ENCODE measurements at places on chromosomes 7 and 10.

GRCh38 chr10:78591066-78591465 lies 477.7 kb upstream of the ZMIZ1 start:
- DNase-seq, result no peak

GRCh38 chr7:3007696-3008095 lies 36.0 kb downstream of the CARD11 start:
- DNase-seq, result no peak

DNA sequence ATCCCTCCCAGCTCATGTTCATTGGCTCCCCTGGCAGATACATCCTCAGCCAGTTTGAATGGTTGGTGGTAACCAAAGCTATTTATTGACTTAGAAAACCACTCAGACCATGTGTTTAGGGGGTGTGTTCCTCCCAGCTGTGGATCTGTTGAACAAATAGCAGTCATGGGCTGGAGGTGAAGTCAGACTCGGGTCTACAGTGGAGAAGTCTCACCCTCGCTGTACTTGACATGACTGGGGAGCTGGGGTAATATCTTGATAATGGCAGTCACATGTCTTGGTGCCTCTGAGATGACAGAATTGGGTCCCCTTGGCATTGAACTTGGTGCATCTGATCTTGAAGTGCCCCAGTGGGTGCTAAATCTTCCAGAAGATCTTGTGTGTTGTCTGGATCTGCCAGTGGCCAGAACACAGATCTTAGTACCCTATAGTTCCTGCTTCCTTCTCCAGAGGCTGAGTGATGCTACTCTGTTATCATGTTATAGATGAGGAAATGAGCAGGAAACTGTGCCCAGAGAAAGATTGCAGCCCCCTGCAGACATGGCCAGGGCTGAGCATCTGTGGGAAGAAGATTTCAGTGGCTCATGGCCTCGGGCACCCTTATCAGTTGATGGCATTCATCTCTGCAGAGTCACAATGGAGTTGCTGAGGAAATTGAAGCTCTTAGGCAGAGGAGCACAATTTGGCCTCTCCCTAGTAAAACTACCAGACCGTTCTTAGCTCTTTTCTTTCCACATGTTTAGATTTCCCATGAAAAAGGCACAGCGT lies 50.4 kb downstream of the ADRA2A start:
- no peak for DNase-seq

- peak; percentile 37 for DNase-seq
These were observed 234.2 kb upstream of the LRRN3 start for GRCh38 chr7:110856704-110857103.

DNA sequence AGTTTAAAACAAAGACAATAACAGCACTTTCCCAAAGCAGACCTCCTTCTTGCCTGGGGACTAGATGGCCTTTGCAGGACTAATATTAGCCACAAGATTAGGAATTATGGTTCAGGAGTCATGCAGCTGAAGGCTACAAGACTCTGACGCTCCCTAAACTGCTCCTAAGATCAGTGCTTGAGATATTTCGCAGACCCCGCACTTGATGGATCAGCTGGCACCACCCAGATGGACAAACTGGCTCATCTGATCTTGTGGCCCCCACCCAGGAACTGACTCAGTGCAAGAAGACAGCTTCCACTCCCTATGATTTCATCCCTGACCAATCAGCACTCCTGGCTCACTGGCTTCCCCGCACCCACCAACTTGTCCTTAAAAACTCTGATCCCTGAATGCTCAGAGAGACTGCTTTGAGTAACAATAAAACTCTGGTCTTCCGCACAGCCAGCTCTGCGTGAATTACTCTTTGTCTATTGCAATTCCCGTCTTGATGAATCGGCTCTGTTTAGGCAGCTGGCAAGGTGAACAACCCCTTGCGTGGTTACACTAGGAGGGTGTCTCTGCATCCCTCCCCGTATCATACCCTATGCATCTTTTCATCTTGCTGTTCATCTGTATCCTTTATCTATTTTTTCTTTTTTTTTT lies 26.9 kb upstream of the NRBF2 start:
- DNase-seq, result peak; percentile 55
